Activated CD4-positive, alpha-beta T cell treated with anti-CD3 and anti-CD28 coated beads, Interleukin-2, amount 50 U/mL, for 1 hour (primary cell): ENCODE measurements at places on chromosomes 6 and 20.

GRCh38 chr6:2841264-2842138 lies at the start of gene SERPINB1:
Gene SERPINB1 (minus strand): TSS chr6:2841863. CDS start chr6:2840586, 1,277 bp downstream.
- DNase-seq, result peak; percentile 63

- no peak for DNase-seq
Observed at GRCh38 chr20:50303573-50304500, 113.2 kb downstream of the CEBPB start.

- no peak for DNase-seq
Observed at GRCh38 chr6:78363688-78364087, 503.7 kb upstream of the IRAK1BP1 start.

- no peak for DNase-seq
Observed at GRCh38 chr20:63296531-63297299, 3.7 kb downstream of the COL20A1 start.

- no peak for DNase-seq
Observed at GRCh38 chr6:122726649-122727048, 52.9 kb upstream of the FABP7 start.

DNA sequence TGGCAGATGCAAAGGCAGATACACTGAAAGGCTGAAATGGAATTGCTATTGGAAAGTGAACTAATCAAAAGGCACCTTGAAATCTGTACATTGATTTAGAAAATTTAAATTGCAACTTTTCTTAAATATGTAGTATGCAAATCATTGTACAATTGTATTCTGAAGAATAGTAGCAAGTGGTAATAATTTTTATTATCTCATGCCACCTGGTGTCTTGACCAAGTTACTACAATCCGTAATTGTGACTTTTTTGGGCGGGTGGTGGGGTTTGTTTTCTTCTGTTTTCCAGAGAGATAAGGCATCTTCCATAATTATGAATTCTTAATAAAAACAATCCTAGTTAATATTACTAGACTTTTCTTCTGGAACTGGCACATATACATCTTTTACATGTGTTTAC lies 12.5 kb upstream of the BCKDHB start:
- no peak for DNase-seq

GRCh38 chr6:147699140-147699539 lies 190.7 kb downstream of the SAMD5 start:
- no peak for DNase-seq

DNA sequence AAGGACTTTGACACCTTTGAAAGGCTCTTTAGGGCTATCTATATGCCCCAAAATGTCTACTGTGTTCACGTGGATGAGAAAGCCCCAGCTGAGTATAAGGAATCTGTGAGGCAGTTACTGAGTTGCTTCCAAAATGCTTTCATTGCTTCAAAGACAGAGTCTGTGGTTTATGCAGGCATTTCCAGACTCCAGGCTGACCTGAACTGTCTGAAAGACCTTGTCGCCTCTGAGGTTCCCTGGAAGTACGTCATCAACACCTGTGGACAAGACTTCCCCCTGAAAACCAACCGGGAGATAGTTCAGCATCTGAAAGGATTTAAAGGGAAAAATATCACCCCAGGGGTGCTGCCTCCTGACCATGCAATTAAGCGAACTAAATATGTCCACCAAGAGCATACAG lies 65.2 kb downstream of the GCNT2 start:
- no peak for DNase-seq

GRCh38 chr6:17206566-17207072 lies 74.5 kb upstream of the RBM24 start:
- no peak for DNase-seq

DNA sequence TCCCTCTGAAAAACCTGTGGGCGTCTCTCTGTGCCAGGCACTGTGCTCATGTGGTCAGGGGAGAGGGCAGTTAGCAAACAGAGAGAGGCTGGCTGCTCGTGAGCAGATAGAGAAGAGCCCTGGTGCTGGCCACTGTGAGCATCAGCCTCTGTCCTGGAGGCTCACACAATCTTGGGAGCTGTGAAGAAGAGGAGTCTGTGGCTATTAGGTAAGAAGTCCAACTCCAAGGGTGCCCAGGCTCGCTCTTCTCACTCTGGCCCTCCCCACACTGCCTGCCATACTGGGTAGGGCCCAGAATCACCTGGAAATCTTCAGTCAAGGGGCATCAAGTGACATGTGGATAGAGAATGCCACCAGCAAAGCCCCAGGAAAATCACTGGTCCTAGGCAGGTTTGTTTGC lies 14.1 kb downstream of the SCML4 start:
- no peak for DNase-seq

- no peak for DNase-seq
Observed at GRCh38 chr20:23112595-23112994, 26.5 kb upstream of the CD93 start.

DNA sequence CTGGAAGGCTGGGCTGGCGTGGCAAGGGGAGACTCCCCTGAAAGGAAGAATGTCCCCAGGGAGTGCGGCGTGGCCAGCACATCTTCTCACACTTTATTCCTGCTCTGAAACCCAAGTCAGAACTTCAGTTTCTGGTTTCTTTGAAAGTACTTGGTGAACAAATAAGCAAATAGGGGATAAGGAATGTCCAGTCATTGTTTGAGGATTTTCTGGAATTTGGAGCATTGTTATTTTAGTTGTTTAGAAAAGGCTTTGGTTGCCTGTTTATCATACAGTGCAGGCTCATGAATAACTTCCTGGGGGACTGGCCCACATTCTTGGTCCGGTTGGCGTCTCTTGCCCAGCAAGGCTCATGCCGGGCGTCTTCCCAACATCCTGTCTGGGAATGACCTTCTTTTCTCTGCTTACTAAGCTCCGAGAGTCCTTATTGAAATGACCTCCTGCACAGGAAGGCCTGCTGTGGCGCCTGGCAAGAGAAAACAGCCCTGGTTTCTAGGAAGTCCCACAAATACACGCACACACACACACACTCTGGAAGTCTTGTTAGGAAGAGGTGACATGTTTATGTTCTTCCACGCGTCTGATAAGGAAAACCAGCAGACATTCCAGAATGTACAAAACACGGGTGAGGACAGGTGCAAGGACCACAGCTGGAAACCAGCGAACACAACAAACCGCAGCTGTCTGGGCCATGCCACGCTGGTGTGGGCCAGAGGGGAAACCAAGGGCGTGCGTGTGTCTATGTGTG lies 71.9 kb downstream of the TMEM170B start:
- DNase-seq, result no peak

- no peak for DNase-seq
Observed at GRCh38 chr6:167906899-167907298, 80.2 kb downstream of the AFDN start.

DNA sequence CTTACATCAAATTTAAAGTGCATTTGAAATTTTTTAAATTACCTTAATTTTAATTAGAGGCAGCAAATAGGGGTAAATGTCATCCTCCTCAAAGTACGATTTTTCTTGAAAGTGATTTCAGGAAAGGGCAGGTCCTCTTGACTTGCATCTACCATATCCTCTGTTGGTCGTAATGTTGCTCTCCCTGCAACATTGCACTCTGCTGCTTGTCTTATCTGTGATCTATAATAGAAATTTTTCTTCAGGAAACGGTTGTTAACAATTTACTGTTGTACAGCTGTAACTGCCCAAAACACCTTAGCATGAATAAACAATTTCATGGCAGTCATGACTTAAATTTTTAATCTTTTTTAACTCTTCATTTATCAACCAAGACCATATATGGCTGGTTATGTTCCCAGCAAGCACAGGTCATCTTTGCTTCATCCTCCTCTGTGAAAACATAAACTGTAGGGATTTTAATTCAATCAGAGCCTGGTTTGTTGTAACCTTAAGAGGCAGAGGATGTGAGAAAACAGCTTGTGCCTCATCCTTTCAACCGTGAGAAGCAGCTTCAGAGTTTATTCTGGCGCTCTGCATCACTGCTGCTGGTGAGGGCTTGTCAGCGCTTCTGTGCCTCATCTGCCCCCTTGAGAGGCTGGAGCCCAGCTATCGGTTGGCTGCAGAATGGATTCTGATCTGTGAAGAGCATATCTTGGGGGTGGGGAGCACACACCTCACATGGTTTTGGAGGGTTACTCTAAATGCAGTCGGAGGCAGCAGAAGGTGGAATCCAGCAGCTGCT lies 56.0 kb downstream of the CTNNBL1 start:
- no peak for DNase-seq

GRCh38 chr20:51484141-51484815 lies 58.2 kb downstream of the NFATC2 start:
- DNase-seq, result no peak

- no peak for DNase-seq
Observed at GRCh38 chr6:106715922-106716321, 86.5 kb downstream of the QRSL1 start.

DNA sequence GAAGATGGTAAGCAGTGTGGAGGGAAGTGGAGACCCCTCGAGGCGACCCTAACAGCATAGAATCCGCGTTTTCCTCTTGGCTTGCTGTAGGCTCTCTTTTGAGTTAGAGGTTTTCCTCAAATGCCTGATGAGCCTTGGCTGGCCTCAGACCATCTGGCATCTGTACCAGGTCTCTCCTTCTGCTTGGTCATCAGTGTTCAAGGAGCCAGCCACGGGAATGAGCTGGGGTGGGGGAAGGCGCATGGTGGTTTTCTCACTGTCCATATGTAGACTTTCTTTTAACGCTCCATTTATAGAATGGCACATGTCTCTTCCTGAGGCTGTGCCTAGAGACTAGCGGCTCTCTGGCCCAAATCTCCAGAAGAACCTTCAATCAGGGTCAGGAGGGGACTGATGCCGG lies 8.1 kb upstream of the GUCA1A start:
- no peak for DNase-seq

- DNase-seq, result no peak
Observed at GRCh38 chr20:33163856-33164762, 3.9 kb upstream of the BPIFA2 start.

- no peak for DNase-seq
Observed at GRCh38 chr6:7479801-7480266, 61.6 kb upstream of the DSP start.

DNA sequence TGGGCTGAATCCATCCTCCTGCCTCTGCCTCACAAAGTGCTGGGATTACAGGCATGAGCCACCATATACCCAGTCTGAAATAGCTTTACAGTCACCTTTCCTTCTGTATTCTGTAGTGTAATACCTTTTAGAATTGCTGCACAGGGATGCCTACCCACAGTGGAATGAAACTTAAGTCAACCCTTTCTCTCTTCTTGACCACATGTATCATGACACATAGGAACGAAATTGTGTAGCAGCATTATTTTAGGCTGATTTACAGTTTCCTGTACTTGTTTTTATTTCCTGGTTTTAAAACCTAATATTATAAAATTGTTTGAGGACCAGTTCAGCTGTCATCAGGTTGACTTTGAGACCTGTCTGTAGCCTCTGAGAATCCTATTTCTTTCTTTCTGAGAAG lies 297.8 kb downstream of the ZFAND3 start:
- no peak for DNase-seq

GRCh38 chr20:1845163-1845523 lies 50.1 kb upstream of the SIRPA start:
- no peak for DNase-seq

DNA sequence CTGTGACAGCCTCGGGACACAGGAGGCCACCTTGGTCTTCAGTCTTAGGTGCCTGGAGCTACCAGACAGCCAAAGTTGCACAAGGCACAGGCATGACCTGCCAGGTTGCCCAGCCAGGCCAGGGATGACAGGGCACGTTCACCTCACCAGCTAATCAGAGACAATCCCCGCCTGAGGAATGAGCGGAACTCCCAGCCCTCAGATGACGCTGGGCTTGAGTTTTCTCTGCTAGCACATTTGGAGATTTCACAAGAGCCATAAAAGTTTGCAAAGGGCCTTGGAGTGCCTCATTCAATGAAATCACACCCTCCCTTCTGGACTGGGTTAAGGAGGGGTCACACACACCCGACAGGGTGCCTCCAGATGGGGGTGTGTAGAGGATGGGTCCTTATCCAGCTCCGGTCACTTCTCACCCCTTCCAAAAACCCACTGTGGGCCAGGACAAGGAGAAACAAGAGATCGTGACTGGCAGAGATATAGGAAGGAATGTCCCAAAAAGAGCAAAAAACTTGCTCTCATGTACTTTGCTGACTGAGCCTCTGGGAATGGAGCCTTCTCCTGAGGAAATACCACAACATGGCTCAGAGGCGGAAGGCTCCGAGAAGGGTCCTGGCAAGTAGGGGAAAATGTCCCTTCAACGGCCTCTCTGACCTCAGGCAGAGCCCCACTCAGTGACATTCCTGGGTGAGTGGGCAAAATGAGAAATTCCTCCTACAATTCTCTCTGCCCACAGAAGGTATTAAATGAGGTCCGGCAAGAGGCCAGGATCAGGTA lies 121.6 kb downstream of the ISM1 start:
- DNase-seq, result no peak

- no peak for DNase-seq
Observed at GRCh38 chr6:30074331-30075093, 1.1 kb downstream of the RNF39 start.

DNA sequence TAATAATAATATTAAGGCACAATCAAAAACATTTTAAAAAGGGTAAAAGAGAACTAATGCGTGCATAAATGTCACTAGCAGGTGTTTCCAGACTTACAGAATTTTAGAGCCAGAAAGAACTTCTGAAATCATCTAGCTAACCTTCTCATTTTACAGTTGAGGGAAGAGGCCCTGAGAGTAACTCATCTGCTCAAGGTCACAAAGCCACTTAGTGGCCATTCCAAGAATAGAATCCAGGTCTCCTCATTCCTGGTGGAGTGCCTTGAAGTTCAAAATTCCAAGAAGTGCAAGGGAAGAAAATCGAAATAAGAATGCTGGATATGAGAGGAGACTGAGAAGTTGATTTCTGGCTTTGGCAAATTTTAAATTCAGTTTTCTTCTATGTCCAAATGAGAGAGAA lies 3.2 kb upstream of the KIAA0408 start:
- DNase-seq, result no peak

DNA sequence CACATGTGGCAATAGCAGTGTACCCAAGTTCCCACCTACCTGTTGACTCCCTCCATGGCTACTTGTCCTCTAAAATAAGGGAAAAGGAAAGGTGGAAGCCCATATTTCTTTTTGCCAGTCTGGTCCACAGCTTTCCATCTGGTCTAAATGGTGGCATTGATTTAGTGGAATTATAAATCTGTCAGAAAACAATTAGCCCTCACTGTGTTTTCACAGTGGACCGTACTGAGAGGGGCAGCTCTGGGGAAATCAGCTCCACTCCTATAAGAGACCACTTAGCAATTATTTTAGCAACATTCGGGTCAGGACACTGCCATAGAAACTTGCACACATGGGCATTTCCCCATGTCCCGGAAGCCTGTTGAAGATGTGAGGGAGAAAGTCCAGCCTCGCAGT lies 653.4 kb upstream of the MARCKS start:
- no peak for DNase-seq

DNA sequence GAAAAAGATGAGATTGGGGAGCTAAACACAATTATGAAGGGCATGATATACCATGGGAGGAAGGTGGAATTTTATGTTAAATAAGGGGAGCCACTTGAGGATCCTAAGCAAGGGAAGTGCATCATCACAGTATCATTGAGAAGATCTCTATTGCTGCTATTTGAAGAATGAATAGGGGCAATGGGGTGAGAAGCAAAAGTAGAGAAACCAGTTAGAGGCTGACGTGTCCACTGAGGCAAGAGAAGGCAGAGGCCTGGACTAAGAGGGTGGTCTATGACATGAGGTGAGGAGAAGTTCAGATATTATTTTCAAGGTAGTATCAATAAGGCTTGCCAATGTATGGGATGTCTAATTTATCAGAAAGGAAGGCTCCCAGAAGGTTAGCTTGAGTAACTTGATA lies 111.6 kb downstream of the TENT5A start:
- no peak for DNase-seq
